ENCODE measurements at places on chromosomes 5 and 9. TPM values are rescaled to one million over a fixed set of nuclear protein-coding genes. Genes with fewer than 3 reads are reported as not detected.

DNA sequence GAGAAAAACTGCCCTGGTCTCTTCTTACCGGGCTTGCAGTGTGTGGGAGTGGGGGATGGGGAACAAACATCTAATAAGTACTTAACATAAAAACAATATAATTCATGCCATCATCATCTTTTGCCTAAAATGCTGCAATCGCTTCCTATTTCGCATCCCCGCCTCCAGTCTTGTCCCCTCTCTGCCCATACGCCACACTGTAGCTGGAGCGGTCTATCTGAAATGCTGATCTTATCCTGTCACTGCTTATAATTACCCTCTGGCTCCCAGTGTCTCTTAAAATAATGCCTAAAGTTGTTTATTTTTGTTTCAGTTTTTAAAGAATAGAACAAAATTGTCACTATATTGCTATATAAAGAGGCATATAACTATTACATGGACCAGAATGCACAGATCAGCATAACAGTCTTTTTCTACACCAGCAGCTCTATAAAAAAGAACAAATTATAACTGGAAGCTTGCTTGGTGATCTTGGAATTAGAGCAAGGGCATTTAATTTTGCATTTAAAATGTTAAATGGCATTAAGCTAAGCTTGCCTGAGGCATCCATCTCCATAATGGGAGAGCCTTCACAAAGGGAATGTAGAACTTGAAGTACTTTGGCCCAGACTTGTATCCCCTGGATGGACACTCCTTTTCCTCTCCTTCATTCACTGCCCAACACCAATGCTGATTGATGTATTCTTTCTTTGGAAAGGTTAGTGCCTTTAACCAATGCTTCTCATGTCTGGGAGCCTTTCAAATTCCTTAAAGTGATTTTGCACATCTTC, 12.2 kb downstream of the NTRK2 start:
- no peak for DNase-seq

DNA sequence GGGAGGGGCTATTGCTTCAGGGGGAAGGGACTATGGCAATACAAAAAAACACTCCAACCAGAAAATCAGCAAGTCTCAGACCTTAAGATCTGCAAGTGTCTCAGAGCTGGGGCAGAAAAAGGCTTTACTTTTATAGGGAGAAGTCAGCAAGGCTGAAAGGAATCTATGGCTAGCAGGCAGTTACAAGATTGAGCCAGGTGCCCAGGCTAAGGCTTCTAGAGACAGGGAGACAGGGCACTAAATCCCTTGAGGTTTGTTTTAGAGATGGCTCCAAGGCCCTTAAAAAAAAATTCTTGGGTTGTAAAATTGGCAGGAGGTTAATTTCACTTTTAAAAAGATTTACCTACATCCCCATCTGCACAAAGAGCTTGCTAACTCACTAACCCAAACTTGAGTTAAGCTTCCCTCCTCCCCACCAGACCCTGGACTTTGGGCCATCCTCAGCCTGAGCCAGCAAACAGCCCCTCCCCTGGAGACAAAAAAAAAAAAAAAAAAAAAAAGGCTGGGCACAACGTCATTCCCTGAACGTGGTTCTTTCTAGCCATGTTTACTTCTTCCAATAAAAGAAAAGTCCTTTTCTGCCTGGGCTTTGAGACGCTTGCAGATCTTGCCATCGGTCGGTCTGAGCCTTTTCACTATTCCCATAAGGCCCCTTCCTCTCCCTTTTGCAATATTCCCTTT, 17.9 kb downstream of the NIPAL4 start:
- no peak for DNase-seq

GRCh38 chr5:162870966-162871365, 566.4 kb upstream of the CCNG1 start:
- no peak for DNase-seq

Gene HTR1A
- total RNA-seq: not detected

Gene EQTN
- not detected for total RNA-seq

DNA sequence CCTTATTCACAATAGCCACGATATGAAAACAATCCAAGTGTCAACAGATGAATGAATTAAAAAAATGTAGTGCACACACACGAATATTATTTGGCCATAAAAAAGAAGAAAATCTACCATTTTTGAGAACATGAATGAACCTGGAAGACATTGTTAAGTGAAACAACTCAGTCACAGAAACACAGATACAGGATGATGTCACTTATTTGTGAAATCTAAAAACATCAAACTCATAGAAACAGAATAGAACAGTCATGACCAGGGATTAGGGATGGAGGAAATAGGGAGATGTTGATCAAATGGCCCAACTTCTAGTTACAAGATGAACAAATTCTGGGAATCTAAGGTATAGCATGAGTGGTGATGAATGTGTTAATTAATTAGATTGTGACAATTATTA, 72.3 kb downstream of the MACIR start:
- DNase-seq: no peak

- DNase-seq: no peak
These were observed 28.7 kb upstream of the FNIP1 start for GRCh38 chr5:131825404-131826013.

DNA sequence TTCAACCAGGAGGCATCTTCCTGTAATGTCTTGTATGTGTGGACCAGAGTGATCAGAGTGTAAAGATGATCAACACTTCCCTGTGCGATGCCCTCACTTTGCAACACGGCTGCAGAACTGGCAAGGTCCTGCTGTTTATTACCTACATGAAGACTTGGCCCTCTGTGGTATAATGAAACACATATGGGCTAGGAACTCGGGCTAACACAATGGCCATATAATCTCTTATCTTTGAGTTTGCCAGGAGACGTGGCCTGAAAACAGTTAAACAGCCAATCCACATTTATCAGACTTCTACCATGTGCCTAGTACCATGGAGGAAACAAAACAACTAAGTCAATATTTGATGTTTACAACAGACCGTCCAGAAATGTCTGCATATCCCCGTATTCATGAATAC, 145.5 kb downstream of the ZNF462 start:
- no peak for DNase-seq

DNA sequence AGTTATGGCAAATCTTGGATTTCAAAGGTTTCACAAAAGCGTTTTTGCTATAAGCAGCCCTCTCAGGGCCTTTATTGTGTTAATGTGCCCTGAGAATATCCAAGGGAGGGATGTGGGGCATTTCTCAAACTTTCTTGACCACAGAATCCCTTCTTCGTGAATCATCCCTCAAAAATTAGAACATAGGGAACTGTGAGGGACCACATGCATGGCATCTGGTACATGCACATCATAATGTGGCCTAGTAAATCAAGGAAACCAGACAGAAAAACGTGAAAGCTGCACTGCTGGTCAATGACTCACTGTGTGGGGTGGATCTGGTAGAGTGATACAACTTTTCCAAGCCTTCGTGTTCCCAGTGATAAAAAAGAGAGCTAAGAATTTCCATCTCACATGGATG, 22.4 kb downstream of the DDX31 start:
- no peak for DNase-seq

DNA sequence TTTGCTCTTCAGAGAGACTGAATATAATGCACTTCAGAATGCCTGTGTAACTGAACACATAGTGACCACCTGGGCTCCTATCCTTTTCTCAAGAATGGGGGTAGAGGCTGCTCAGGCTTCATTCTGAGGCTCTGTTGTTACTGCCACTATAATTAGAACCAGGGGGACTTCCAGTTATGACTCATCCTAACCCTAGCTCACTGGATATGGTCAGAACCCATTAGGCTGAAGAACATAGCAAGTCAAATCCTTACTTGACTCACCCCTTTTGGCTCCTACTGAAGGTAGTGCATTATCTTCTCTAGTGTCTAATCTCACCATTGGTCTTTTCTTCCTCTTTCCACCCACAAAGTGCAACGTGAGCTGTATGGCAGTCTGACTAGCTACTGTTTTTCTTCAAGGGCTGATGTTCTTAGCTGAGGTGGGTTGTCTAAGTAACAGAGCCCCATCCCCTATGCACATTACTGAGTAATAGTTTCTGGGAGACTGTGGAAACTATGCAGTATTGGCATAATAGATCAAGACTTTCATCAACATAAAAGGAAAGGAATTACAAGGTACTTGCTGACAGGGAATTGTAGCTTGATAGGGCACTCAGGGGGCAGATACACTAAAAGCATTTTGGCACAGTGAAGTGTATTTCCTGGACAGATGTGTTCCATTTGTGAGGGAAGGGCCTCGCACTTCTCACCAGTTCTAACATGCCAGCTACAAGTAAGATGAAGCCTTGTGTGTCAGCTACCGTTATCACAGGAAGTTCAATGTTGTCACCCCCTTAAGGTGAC, 431.0 kb upstream of the MEF2C start:
- peak; percentile 51 for DNase-seq

DNA sequence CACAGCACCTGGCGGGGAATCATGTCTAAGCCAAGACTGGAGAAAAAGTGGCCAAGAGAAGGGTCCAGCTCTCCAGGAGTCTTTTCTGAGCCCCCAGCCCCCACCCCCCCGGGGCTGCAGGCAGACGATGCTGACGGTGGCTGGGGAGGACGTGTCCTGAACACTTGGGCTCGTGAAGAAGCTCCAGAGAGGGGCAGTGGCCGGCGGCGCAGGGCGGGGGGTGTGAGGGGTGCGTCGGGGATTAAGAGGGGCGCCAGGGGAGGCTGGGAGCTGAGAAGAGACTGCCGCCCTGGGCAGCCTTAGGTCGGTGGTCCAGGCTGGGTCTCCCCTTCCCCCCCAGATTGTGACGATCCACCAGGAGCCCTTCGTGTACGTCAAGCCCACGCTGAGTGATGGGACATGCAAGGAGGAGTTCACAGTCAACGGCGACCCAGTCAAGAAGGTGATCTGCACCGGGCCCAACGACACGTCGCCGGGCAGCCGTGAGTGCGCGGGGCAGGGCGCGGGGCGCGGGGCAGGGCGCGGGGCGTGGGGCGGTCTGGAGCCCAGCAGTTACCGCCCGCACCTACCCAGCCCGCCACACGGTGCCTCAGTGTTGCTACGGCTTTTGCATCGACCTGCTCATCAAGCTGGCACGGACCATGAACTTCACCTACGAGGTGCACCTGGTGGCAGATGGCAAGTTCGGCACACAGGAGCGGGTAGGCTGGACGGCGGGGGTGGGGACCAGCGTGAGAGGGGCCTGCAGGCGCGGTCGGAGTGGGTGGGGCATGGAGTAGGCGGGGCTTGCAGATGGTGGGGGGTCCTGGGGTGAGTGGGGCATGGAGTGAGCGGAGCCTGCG, 8.9 kb downstream of the LRRC26 start:
- DNase-seq: no peak

DNA sequence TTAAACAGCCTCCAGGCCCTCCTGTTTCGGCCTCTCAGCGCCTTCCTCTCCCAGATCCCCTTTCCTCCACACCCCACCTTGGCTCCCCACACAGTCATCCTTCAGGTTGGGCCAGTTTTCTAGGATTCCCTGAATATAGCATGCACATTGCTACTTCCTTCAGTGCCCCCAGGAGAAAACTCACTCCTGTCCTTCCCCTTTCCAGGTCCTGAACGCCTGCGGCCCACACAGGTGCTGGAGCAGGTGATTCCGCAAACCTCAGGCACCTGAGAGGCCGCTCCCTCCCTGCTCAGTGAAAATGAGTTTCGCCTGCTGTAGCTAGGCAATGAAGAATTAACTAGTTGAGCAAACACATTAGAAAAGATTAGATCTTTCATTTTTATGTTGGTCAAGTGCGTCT, 185.0 kb downstream of the MED10 start:
- DNase-seq: no peak

Gene ASPN
- total RNA-seq: not detected

- DNase-seq: no peak
These were observed 14.4 kb downstream of the EXOC3 start for GRCh38 chr5:457195-457961.

DNA sequence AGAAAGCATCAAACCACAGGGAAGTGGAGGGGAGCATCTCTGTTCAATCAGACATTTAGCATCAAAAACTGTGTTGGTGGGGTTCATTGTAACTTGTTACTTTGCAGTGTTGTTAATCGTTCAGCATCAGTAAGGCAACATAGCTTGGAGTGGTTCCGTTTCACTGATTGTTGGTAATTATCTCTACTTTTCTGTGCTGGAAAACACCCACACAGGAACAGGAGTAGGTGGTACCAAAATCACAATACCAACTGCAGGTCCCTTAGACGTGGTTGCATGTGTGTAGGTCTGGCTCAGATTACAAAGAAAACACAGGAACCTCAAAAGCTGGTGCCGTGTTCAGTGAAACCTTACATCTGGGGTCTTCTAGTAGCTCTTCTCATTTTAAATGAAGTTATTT, 146.8 kb downstream of the RNF180 start:
- DNase-seq: no peak

Gene CDKN2B
- not detected for total RNA-seq

DNA sequence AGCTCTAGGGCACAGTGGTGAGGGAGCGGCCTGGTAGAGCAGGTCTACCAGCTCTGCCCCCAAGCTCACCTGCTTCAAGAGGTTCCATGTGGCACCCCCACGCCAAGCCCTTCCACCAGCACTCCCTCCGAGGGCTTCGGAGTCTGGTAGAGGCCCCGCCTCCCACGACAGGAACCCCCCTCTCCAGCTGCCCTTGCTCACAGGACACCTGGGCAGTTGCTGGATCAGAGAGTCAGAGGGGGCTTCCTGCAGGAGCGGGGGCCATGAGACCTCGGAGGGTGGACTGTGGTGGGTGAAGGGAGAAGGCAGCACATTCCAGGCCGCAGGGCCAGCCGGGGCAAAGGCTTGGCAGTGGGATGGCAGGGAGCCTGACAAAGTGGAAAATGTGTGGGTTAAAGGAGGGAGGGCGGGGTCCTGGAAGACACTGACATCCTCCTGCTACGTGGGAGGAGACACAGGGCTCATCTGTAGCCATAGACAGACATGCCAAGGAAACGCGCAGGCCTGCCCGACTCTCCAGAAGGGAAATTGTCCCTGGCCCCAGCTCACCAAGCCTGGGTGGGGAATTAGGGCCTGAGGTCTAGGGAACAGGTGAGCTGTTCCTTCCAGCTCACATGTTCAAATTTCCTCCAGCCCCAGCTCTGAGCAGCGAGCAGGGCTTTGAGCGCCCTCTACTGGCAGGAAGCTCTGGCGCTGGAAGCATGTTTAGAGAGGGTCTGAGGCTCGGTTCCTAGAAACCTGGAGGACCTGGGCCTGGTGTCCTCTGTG, 74.2 kb downstream of the NTNG2 start:
- DNase-seq: peak; percentile 88
